ENCODE measurements at places on chromosomes 5 and 9. TPM values are rescaled to one million over a fixed set of nuclear protein-coding genes. Genes with fewer than 3 reads are reported as not detected.
A peak's percentile ranks its signal among the peaks of the same experiment; 100 is the strongest.

- no peaks in the 10 kb centered on the region for H3K36me3 ChIP-seq
- H3K4me1 ChIP-seq: no peaks in the 10 kb centered on the region
- H3K27me3 ChIP-seq: peaks cover 2% of the 10 kb centered on the region
- H3K4me3 ChIP-seq: no peak overlapping the region
- no peak overlapping the region for H3K27ac ChIP-seq
- peak; percentile 54 for DNase-seq
These were observed 146.5 kb upstream of the TLX3 start for GRCh38 chr5:171162596-171162995.

GRCh38 chr9:95508242-95508967 lies 8.4 kb downstream of the PTCH1 start:
- no peak overlapping the region for H3K27ac ChIP-seq
- H3K36me3 ChIP-seq: no peaks in the 10 kb centered on the region
- peak; percentile 78 for DNase-seq
- peak overlapping the region; percentile 92 for H3K4me3 ChIP-seq
- H3K27me3 ChIP-seq: peaks cover 59% of the 10 kb centered on the region
- H3K4me1 ChIP-seq: peaks cover 38% of the 10 kb centered on the region

DNA sequence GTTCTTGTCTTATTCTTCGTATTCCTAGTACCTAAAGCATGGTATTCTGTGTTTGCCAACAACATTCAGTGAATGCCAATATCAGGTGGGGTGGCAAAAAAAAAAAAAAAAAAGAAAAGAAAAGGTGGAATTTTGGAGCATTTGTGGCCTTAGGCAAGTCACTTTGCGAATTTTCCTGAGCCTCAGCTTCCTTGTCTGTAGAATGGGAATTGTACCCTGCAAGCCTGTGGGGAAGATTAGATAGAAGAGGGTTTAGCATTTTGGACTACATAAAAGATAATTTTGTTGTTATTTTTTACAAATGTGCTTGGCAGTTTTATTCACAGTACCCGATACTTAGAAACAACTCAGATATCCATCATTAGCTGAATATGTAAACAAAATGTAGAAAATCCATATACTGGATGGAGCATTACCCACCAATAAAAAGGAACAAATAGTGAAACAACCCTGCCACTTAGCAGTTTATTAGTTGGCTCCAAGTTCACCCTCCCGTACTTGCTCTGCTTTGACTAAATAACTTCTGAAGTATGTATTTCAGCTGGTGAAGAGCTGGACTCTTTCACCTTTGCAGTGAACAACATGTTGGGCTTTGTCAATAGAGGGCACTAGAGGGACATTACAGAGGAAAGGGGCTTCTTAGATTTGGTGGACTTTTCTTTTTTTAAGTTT lies 13.6 kb downstream of the UBE2D2 start:
- H3K36me3 ChIP-seq: peaks cover 28% of the 10 kb centered on the region
- H3K27ac ChIP-seq: peak overlapping the region; percentile 68
- H3K27me3 ChIP-seq: no peaks in the 10 kb centered on the region
- peaks cover 58% of the 10 kb centered on the region for H3K4me1 ChIP-seq

The PPP3R2 gene
- not detected for total RNA-seq

The FLT4 gene
- 2.0 TPM for total RNA-seq

The LRRC19 gene
- not detected for total RNA-seq

The DRD1 gene
- total RNA-seq: not detected

The ACTBL2 gene
- total RNA-seq: not detected
